ENCODE measurements at places on chromosomes 7 and 10. TPM values are rescaled to one million over a fixed set of nuclear protein-coding genes. Genes with fewer than 3 reads are reported as not detected.

Gene GRM3
- total RNA-seq: not detected

Gene STEAP1B
- total RNA-seq: 23.4 TPM

Gene TLX1
- not detected for total RNA-seq

Gene SFRP5
- total RNA-seq: not detected

Gene SMIM30
- total RNA-seq: 54.7 TPM

Gene ADAMTS14
- total RNA-seq: 2.5 TPM

Gene RFC2
- 8.9 TPM for total RNA-seq

Gene PLOD3
- 164 TPM for total RNA-seq

Gene CABCOCO1
- total RNA-seq: 0.26 TPM

Gene GNAT3
- total RNA-seq: not detected

Gene H2BK1
- total RNA-seq: not detected

Gene ASZ1
- total RNA-seq: not detected

Gene BLNK
- not detected for total RNA-seq

Gene TMEM229A
- total RNA-seq: 0.07 TPM

Gene TET1
- 5.2 TPM for total RNA-seq

Gene GIMAP6
- 0.46 TPM for total RNA-seq

Gene PAX4
- total RNA-seq: not detected

Gene ZNF32
- total RNA-seq: 19.4 TPM

Gene PON1
- total RNA-seq: not detected

Gene LIPJ
- total RNA-seq: not detected

Gene SPDYE8
- not detected for total RNA-seq

Gene FRAT1
- total RNA-seq: 1.4 TPM

Gene PNLIPRP2
- total RNA-seq: not detected

Gene PPP1R9A
- total RNA-seq: 0.78 TPM

Gene MSS51
- total RNA-seq: 2.1 TPM
